NCI-H1105 treated with DMSO at 0.1 percent for 48 hours (cell line): ENCODE measurements at places on chromosomes 7 and 10.

DNA sequence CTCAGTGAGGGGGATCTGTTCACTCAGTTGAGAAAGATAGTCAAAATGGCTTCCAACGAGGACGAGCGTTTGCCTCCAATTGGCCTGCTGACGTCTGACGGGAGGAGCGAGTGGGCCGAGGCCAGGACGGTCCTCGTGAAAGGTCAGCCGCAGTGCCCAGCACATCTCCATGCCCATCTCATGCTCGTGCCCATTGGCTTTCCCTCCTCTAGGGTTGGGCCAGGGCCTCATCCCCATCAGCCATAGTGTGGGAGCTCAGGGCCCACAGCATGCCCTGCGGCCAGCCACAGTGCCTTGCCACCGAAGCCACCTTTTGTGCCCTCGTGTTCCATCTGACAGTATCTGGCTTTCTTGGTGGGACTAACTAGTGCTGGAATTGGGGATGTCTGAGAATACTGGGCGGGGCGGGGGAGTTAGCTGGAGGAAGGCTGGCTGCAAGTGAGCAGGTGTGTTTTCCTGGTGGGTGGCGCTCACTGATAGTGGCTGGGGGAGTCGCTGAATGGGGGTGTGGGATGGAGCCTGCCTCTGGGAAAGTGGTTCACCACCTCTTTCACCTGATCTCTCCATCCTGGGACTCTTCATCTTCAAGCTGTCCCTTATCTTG is 13.9 kb downstream of the CHAT start:
- no peak for DNase-seq

DNA sequence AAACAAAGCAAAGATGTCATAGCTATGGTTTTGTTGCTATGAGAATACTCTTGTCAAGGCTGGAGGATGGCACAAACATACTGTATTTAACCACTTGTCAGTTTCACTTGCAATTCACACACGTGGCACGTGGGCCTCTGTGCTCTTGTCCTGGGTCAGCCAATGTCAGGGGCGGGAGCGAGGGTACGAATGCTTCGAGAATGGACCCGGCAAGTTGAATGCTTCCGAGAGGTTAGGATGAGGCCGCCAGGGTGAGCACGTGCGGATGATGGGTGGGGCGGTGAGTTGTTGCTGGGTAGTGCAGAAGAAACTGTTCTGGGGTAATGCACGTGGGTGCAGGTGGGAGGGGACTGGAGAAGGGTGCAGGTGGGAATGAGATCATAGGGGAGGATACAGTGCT is 10.4 kb upstream of the OCM2 start:
- no peak for DNase-seq

- DNase-seq = no peak
Measured at GRCh38 chr7:117085769-117086463, 132.6 kb downstream of the ST7 start.

DNA sequence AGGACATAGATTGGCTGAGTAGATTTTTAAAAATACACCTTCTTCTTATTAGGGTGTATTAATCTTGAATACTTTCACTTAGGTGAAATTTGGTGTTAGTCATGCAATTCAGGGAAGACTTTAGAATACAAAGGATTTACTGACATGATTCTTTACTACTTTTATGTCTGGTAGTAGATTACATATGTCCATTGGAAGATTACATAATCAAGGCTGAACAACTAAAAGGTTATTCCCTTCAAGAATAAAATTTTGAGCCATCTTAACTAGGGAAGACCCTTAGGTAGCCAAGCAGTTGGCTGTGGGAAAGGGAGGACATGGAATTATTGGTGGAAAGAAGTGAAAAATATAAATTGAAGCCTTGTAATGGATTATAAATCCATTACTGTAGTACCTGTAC is 165.0 kb downstream of the ITGB1 start:
- DNase-seq = no peak

DNA sequence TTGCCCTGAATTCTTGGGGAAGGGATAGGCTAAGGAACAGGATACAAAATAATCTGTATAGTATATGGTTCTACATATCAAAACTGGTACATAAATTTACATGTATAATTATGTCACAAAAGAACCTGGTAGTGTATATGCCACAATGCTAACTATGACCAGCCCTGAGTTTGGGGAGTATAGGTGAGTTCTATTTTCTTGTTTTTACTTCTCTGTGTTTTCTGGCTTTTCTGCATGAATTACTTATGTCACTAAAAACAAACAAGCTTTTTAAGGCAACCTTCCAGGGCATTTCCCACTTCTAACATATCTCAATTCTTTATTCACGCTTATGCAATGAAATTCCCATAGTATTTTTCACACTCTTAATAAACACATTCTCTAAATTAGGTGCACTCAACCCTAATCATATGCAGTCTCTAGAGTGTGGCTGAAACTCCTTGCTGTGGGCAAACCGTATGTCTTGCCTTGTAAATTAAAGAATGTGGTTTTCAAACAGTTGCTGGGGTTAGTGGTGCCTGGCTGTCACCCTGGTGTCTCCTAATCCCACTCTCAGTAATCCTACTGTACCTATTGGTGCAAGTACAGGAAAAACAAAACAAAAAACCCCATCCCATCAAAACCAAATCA is 14.0 kb upstream of the INSIG1 start:
- DNase-seq = no peak

- no peak for DNase-seq
Measured at GRCh38 chr7:74302745-74303221, 13.6 kb downstream of the CLIP2 start.

GRCh38 chr10:95783741-95784140 is 27.8 kb downstream of the ENTPD1 start:
- no peak for DNase-seq

DNA sequence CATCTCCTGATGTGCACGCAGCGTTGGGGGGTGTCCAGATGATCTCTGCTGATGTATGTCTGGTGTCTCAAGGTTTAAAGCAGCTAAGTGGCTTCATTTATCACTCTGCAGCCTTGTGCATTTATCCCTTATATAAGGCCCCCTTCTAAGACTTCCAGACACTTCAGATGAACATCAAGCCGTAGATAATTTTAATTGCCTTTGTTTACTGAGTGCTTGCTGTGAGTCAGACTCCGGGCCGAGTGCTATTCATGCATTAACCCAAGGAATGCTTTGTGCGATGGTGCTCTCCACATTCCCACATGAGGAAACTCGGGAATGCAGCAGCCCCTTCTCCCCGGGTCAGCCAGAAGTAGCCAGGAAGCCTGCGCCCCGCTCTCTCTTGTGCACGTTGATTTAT is 328.6 kb upstream of the COBL start:
- no peak for DNase-seq

DNA sequence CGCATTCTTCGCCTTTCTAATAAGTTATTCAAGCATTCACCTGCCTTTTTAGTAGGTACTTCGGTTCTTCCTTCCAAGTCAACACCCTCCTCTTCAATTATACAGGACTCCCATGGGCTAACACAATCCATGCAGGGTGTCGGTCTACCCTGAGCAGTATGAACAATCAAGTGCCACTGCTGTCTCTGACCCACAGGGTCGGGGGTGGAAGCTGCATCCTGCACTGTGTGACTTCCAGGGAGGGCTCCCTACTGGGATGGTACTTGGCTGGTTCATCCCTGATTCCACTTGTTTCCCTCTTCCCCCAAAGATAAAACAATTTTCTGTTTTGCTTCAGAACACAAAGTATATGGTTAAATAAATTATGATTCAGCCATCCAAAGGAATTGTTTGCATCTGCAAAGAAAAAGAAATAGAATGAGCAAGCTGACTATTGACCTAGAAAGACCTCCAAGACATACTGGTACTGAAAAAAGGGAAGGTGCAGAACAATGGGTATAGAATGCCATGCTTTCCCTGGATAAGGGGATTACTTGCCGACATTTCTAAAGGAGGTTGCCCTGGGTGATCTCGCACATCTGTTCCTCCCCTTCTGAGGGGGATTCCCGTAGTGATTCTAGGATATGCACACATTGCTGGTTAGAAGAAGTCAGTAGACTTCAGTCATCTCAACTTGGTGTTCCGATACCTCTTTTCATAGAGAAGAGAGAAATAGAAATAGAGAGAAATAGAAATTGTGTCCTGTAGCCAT is 89.1 kb upstream of the AGR3 start:
- no peak for DNase-seq

- DNase-seq = no peak
Measured at GRCh38 chr7:108296911-108297310, 159.3 kb downstream of the NRCAM start.

- DNase-seq = no peak
Measured at GRCh38 chr7:33044986-33045385, 17.6 kb downstream of the NT5C3A start.

GRCh38 chr7:21426286-21427181 is 1.3 kb upstream of the SP4 start:
- DNase-seq = no peak

- DNase-seq = no peak
Measured at GRCh38 chr7:15929411-15929810, 242.9 kb upstream of the MEOX2 start.

DNA sequence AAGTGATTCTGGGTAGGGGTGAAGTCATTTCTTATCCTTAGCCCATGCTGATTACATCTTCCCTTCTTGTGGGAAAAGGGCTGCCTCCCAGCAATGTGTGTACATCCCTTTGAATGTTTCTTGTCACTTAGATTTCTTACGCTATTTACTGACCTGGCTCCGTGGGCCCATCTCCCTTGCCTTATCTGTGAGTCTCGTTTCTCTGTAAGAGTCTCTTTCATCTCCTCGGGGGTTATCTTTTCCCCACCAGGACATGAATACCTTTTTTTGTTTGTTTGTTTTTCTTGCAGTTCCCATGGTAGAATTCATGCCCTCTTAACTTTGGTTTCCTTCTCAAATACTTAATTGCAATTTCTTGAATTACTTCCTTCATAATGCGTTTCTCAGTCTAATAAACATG is 107.7 kb downstream of the BAMBI start:
- no peak for DNase-seq
